ENCODE measurements at places on chromosomes 2 and 18. TPM values are rescaled to one million over a fixed set of nuclear protein-coding genes. Genes with fewer than 3 reads are reported as not detected.

The RSAD2 gene
- total RNA-seq = 62.2 TPM

The IL36G gene
- 0.29 TPM for total RNA-seq

The SCYGR4 gene
- not detected for total RNA-seq

The SNRNP200 gene
- 186 TPM for total RNA-seq

The IL1RL2 gene
- not detected for total RNA-seq

The FER1L5 gene
- total RNA-seq = not detected

The SP100 gene
- 387 TPM for total RNA-seq

The KRTCAP3 gene
- total RNA-seq = 4.8 TPM

The CELF4 gene
- total RNA-seq = not detected

The CTIF gene
- total RNA-seq = 3.0 TPM

The SLC8A1 gene
- total RNA-seq = 0.73 TPM

The ALPI gene
- not detected for total RNA-seq

The VAMP5 gene
- total RNA-seq = 68.7 TPM

The SULT1C2 gene
- total RNA-seq = not detected

The POTEJ gene
- total RNA-seq = not detected

The CHRND gene
- total RNA-seq = not detected

The LAMA1 gene
- total RNA-seq = not detected

The C2orf92 gene
- total RNA-seq = 12.4 TPM

The GKN1 gene
- total RNA-seq = not detected

The SLC9A4 gene
- 0.20 TPM for total RNA-seq

The CXCR4 gene
- total RNA-seq = 248 TPM

The ZBTB7C gene
- total RNA-seq = 0.81 TPM

The SUMO1 gene
- total RNA-seq = 105 TPM

The ASAP2 gene
- 0.20 TPM for total RNA-seq

The SPC25 gene
- total RNA-seq = 21.4 TPM

The FBLN7 gene
- 14.7 TPM for total RNA-seq

The HOXD9 gene
- total RNA-seq = not detected

The SERPINB7 gene
- not detected for total RNA-seq

The POTEF gene
- not detected for total RNA-seq

The CD8B gene
- 2.8 TPM for total RNA-seq

The DHRS9 gene
- total RNA-seq = 0.12 TPM

The FSHR gene
- total RNA-seq = not detected

The ERFE gene
- total RNA-seq = not detected
